Tibial nerve (tissue), 4 donors: ENCODE measurements at places on chromosomes 11 and 22. TPM values are rescaled to one million over a fixed set of nuclear protein-coding genes. Genes with fewer than 3 reads are reported as not detected.

Gene SLC22A25
- total RNA-seq: not detected

Gene SYT12
- total RNA-seq: not detected

Gene KCNQ1OT1
- 8.0 TPM for total RNA-seq

Gene SYCE3
- not detected for total RNA-seq

Gene RAG1
- 0.42 TPM for total RNA-seq

Gene GLYATL1B
- total RNA-seq: not detected

Gene BAIAP2L2
- 2.1 TPM for total RNA-seq

Gene MRPL16
- total RNA-seq: 30.0 TPM

Gene FAM227A
- total RNA-seq: 1.3 TPM

Gene GGTLC2
- total RNA-seq: not detected

Gene ACRV1
- not detected for total RNA-seq

Gene TMEM191C
- 0.98 TPM for total RNA-seq

Gene SLC6A5
- total RNA-seq: not detected

Gene PATZ1
- 27.1 TPM for total RNA-seq

Gene INPP5J
- 0.90 TPM for total RNA-seq

Gene MMP10
- not detected for total RNA-seq

Gene NTM
- 11.4 TPM for total RNA-seq

Gene IRAG1
- 14.4 TPM for total RNA-seq

Gene ASPHD2
- total RNA-seq: 0.20 TPM

Gene ANKK1
- total RNA-seq: 0.30 TPM

Gene SCN3B
- total RNA-seq: 2.4 TPM

Gene GUCY1A2
- total RNA-seq: 8.0 TPM

Gene CCDC116
- 0.30 TPM for total RNA-seq
